ENCODE measurements at places on chromosomes 13 and 19.

DNA sequence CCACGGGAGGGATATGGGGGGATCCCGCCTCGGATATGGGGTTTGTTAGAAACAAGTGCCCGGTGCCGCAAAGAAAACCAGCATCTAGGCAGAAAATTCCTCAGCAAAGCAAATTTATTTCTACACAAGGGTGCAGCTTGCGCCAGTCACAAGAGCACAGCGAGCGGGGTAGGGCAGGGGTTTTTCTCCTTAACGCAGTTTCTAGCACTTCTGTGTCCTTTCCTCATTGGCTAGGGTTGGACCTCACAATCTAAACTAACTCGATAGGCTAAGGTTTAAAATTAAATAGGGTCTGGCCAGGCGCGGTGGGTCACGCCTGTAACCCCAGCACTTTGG is 595 bp downstream of the ZNF440 start:
- peak; percentile 33 for DNase-seq

GRCh38 chr13:83601539-83601938 is 280.7 kb downstream of the SLITRK1 start:
- no peak for DNase-seq

DNA sequence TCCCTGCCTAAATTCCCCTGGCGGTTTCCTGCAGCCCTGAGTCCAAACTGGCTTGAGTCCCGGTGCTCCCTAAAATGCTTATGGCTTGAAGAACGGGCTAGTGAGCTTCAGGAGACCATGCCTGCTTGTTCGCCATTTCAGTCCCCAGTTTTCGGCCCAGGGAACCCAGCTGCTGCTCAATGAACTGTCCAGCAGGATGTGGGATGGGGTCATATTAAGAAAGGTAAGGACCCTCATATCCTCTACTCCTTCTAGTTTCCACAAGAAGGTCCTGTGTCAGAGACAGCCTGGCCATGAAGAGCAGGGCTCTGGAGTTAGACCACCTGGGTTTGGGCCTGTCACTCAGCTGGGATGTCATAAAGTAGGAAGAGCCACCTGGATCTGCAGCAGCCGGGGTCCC is 17.0 kb upstream of the SPC24 start:
- no peak for DNase-seq

DNA sequence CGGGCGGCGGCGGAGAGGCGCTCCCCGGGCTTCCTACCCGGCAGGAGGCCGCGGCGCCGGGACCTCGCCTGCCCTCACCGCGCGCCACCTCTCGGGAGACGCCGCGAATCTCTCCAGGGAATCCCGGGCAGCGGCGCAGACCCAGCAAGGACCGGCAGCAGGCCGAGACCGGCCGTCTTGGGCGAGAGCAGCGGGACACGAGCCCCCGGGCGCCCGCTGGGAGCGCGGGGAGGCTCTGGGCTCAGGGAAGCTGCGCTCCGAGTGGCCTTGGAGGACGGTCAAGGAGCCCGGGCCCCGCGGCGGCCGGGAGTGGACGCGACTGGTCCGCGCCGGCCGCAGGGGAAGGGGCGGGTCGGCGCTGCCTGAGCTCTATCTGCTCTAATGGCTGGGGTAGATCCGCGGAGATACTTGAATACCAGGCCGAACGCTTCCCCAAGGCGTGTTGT is 14.7 kb downstream of the CDX2 start:
- peak; percentile 41 for DNase-seq

GRCh38 chr19:58569191-58569942 is 3.8 kb downstream of the MZF1 start:
- DNase-seq = no peak

GRCh38 chr13:40562975-40563349 is 103.5 kb downstream of the FOXO1 start:
- DNase-seq = no peak

DNA sequence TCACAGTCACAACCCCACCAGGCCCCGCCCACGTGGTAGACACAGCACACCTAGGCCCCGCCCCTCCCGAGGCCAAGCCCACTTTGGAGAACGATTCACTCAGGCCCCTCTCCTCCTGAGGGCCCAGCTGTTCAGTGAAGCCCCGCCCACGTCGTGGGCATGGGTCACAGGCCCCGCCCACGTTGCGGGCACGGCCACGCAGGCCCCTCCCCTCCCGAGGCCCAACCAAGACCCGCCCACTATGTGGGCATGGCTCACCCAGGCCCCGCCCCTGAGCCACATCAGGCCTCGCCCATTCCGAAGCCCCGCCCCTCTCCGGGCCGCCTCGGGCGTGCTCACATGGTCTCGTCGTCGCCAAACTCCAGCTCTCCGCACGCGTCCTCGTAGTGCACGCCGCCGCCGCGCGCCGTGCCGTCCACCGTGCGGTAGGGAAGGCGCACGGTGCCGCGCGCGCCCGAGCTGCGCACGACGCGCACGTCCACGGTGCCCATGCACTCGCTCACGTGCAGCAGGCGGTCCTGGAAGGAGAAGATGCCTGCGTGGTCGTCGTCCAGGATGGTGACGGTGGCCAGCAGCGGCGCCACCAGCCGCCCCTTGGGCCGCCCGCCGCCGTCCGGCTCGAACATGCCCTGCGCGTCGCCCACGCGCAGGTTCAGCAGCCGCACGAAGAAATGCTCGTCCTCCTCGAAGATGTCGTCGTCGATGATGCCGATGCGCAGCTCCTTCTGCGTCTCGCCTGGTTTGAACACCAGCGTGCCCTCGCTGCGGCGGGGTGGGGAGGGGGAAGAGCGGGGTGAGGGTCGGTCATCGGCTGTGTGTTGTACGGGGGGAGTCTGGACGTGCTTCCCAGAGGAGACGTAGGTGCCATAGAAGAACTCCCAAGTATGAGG is 24.0 kb downstream of the SLC8A2 start:
- DNase-seq = peak; percentile 43

DNA sequence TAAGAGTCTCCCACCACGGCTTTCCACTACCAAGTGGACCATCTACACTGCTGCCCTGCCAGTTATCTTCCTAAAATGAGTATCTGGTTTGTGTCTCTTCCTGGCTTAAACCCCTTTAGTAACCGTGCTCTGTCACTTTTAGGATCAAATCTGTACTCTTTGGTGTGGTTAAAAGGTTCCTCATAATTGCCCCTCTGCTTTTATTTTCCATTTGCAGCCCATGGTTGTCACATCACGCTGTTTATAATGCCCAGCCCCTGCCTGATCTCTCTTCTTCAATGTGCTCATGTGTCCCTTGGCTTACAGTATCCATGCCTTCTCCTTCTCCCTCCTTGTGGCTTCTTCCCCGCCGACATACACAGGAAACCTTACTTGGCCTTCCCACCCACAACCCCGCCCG is 100.1 kb downstream of the DGKH start:
- DNase-seq = no peak

DNA sequence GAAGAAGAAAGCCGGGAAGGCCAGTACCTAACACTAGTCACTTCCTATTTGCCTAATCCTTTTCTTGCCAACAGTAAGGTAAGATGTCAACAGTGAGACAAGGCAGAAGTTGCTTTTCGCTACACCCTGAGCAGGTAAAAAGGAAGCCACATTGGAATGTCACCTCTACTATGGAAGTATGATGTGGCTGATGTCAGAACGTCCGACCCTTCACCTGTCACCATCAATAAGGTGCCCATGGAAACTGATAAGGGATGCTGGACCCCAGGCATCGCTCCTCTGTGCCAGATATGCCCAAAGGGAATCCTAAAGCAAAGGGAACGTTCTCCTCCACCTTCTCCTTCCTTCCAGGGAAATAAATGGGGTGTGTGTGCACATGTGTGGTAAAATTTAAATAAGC is 34.3 kb downstream of the COL4A1 start:
- DNase-seq = no peak

GRCh38 chr19:7868671-7869452 is 5.3 kb downstream of the PRR36 start:
- DNase-seq = peak; percentile 77

- DNase-seq = peak; percentile 50
Observed at GRCh38 chr13:113413178-113413897, 40.0 kb downstream of the ADPRHL1 start.

DNA sequence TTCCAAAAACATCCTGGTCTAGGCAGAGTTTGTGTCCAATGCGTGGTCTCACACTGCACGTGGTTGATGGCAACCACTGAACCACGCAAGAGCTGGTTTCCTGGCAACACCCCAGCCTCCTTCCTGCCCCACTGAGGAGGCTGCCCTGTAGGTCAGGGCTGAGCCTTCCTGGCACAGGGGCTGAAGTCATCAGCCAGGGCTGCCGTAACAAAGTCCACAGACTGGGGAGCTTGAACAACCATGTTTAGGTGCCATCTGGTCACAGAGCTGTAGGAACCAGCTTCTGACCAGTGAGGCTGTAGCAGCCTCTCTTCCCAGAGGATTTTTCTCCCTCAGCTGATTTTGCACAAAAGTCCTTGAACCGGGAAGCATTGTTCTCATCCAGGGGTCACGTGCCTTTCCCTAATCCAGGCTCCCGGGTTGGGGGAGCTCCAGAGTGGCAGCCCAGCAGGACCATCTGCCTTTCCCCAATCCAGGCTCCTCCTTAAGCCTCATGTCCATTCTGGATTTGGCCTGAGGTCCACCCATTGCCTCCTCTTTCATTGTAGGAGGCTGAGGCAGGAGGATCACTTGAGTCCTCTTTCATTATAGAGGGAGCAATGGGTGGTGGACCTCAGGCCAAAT is 53.9 kb downstream of the CHST8 start:
- DNase-seq = no peak

GRCh38 chr19:15587663-15588062 is 27.4 kb upstream of the CYP4F8 start:
- DNase-seq = no peak

DNA sequence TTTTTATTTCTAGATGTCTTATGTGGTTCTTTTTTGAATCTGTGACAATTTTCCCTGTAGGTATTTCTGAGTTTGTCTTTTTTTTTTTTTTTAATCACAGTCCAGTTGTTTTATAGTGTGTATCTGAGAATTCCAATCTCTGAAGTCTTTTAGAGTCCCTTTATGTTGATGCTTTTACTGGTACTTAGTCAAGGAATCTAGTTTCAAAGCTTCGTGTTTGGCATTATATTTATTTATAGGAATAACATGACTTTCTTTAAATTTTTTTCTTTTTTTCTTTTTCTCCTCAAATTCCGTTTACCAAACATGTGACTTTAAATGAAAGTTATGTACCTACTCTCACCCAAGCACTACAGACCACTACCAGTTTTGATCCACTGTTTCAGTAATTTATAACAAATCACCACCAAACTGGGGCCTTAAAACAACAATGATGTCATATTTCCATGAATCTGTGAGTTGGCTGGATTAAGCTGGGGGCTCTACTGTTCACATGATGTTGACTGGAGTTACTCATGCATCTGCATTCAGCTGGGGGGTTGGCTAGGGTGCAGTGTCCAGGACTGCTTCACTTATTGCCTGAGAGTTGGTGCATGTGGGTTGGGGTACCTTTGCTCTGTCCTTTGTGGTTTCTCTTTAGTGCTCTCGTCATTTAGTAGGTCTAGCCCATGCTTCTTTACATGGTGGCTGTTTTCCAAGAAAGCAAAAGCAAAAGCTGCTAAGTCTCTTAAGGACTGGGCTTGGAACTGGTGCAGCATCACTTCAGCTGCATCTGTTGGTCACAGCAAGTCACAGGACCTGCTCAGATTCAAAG is 22.3 kb downstream of the KCTD4 start:
- peak; percentile 71 for DNase-seq

Measured in EH (cell line).